ENCODE measurements at places on chromosomes 3 and 15.

DNA sequence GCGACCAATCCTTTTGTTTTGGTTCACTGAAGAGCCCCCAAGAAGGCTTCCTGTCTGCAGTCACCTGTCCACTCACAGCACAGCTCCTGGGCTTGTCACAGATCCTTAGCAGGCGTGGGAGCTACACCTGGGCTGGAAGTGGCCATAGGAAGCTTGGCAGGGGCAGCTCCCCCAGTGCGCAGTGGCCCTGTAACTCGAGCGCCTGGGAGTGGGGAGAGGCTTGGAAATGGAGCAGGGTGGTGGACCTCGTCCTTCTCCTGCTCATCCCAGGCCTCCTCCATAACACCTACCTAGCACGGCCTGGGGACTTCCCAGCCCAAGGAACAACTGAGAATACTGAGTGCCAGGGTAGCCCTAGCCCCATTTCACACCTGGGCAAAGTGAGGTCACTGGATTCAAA, 19.3 kb upstream of the TGM5 start:
- no peak for DNase-seq

DNA sequence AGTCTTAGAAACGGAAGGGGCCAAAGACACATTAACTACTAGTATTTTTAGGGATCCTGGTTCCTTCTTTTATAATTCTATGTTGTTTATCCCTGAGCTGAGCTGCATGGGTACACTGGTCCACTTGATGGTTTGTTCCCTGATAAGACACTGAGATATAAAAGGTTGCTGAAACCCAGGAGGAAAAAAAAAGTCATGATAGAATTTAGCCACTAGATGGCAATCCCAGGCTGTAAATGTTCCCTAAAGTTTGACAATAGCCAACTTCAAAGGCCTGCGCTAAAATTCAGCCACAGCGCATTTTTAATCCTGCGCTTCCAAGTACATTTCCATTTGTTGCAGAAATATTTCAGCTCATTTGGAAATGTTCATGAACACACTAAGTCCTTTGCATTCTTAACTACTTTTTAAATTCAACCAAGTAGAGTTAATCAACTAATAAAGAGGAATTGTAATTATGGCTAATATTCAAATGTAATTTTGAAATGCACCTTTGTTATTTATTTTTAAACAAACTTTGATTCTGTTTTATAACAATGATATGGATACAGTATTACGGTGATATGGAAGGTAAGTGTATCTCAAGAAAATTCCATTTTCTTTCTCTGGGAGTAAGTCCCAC, 249.3 kb upstream of the FEZF2 start:
- peak; percentile 18 for DNase-seq

DNA sequence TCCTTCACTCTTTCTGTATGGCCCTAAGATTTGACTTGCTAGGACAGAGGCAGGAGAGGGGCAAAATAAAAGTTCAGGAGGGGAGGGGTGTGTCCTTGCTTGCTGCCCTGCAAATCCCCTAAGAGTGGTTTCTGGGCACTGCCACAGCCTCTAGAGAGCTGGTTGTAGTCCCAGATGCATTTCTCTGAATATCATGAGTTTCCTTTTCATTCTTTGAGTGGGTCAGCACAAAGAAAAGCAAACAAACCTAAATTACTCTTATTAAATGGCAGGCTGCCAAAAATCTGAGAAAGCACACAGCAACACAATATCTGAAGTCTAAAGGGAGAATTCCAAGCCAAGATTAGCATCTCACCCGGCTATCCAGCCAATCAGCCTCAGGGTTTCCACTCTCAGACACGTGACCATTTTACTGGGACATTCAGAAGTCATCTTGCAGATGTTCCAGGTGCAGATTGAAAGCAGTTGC, 919.3 kb downstream of the TUSC7 start:
- no peak for DNase-seq

- DNase-seq: peak; percentile 54
These were observed 120.1 kb upstream of the UBE2E1 start for GRCh38 chr3:23685541-23686258.

DNA sequence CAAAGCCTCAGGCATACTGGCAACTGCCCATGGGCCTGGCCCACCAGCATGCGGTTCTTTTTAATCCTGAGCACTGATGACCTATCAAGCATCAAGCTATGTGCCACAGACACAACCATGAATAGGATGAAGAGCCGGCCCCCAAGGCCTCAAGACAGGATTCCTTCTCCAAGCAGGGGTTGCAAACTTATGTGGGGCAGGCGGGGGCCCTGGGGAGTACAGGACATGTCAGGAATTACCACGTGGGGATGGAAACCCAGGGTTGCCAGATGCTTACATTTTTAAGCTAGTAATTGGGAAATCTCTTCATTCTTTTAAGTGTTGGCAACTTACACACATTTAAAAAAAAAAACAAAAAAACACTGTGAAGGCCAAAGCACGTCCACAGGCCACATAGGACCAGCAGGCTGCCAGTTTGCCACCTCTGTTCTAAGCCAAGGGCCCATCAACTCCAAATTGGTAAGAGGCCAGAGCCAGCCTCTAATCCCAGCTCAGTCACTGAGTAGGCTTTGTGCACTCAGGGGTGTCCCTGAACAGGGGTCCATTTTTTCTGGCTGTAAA, 32.8 kb downstream of the BDH1 start:
- no peak for DNase-seq

- DNase-seq: no peak
These were observed 74.8 kb downstream of the SCN5A start for GRCh38 chr3:38574411-38575278.

GRCh38 chr3:150547045-150547741, 606 bp downstream of the EIF2A start:
- no peak for DNase-seq

GRCh38 chr3:48118928-48119327, 69.3 kb downstream of the CDC25A start:
- DNase-seq: no peak

DNA sequence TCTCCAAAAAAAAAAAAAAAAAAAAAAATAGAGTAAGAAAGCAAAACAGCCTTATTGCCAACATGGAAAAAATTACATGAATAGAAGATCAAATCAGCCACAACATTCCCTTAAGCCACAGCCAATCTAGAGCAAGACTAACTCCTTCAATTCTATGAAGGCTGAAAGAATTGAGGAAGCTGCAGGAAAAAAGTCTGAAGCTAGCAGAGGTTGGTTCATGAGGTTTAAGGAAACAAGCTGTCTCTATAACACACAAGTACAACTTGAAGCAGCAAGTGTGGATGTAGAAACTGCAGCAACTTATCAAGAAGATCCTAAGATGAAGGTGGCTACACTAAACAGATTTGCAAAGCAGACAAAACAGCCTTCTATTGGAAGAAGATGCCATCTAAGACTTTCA, 9.3 kb downstream of the PARL start:
- DNase-seq: no peak

GRCh38 chr3:184572633-184573270, 11.2 kb downstream of the EPHB3 start:
- no peak for DNase-seq

DNA sequence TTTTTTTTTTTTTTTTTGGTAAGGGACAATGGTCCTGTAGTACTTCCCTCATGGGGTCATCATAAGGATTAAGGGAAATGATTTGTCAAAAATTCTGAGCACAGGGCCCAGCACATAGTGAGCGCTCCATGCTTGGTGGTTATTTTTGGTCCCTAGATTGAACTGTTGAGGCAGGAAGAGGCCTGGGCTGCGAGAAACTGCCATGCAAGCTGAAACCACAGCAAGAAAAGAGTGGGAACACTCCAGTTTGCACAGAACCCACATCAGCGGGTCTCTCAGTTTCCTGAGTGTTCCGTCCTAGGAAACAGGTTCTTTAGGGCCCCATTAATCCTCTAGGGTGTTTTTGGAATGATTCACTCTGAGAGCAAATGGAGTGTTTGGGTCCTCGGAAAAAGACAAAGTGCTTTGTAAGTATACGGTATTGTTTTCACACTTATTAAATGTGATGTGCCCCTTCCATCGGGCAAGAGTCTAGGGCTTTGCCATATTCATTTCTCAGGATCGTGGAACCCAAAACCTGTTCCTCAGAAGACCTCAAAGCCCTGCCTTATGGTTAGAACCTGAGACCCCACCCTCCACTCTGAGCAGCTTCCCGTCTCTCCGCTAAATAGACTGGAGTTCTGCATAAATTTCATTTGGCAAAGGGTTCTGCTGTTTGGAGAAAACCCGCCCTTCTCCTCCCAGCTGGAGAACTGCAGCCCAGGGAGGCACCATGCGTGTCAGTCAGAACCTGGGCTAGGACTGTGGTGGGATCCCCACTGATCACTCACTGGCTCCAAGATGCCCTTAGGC, 60.4 kb downstream of the SPSB4 start:
- no peak for DNase-seq

GRCh38 chr3:96347289-96347688, 467.1 kb upstream of the EPHA6 start:
- DNase-seq: no peak

DNA sequence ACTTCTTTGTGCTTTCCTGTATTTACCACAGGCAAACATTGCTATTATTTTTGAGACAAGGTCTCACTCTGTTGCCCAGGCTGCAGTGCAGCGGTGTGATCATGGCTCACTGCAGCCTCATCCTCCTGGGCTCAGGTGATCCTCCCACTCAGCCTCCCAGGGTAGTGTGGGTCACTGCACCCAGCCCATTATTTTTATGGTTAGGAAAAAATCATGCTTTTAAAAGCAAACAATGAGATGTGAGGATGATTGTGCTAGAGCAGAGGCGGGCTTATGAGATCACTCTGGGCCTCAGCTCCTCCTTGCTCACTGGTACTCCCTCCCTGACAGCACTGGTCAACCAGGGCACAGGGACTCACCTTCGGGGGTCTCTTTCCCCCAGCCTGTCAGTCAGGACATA, 2.2 kb downstream of the MAN2C1 start:
- DNase-seq: no peak

- DNase-seq: no peak
These were observed 63.2 kb upstream of the MNS1 start for GRCh38 chr15:56528136-56528535.

GRCh38 chr3:186529201-186529999, 14.8 kb downstream of the CRYGS start:
- no peak for DNase-seq

- no peak for DNase-seq
These were observed 64.3 kb downstream of the NSUN3 start for GRCh38 chr3:94127115-94127514.

GRCh38 chr3:188574885-188575284, 420.9 kb downstream of the LPP start:
- no peak for DNase-seq

- DNase-seq: no peak
These were observed 38.0 kb upstream of the ATP11B start for GRCh38 chr3:182755308-182755707.

DNA sequence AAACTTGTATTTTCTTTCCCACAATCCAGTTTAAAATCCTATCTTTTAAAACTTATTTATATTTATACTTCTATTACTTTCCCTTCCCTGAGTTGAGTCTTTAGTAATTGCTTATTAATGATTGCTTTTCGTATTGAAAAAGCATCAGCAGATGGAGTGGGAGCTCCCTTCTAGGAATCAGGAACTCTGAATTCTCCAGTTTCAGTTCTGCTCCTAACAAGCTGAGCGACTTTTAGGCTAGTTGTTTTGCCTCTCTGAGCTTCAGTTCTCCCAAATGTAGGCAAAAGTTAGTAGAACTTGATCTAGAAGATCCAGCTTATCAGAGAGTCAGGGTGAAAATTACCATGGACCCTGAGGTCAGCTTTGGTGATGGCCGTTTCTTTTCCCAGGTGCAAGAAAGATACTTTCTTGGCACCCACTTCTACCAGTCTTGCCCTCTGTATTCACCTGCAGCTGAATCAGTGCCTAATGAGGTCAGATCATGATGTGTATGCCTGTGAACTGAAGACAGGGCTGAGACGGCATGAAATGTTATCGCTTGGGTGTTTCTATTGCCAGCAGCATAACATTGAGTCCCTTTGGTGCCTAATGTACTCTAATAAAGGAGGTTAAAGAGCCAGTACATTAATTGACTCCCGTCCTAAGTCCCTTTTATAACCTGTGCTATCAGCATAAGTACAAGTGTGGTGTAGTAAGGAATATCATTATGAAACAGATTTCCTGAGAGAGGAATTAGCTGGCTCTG, 194.5 kb upstream of the TBC1D5 start:
- DNase-seq: no peak

DNA sequence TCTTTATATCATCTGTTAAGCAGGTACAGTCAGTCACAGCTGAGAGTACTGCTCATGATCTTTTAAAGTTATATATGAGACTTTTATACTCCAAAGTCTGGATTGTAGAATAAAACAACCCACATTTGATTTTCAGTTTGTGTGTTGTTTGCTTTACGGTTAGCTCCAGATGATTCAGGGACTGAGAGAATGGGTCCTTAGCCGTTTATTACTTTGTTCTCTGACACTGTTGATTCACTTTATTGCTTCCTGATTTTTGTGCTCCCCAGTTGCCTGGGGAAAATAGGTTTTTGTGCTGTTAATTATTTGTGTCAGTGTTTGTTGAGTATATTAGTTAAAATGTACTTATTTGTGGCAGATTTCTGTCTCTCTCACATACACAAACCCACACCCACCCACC, 8.6 kb upstream of the EBLN2 start:
- no peak for DNase-seq

DNA sequence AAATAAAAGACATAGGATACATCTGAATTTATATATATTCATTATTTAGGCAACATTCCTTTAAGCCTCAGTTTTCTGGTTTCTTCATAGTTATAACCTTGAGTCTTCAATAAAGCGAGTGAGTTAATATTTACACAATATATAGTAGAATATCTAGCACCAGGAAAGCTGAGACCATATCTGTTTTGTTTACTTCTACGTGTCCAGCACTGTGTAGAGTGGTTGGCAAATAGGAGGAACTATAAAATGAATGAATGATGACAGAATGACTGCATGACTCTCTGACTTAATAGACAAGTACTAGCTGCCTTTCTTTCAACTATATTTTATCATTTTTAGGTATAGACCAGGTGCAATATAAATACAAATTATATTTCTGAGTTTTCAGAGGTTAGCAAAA, 197.8 kb upstream of the RBMS3 start:
- DNase-seq: no peak

- DNase-seq: no peak
These were observed 290.5 kb downstream of the NAALADL2 start for GRCh38 chr3:175149675-175150074.

- no peak for DNase-seq
These were observed 166.0 kb downstream of the NTRK3 start for GRCh38 chr15:88090481-88091011.

GRCh38 chr3:18036450-18036815, 294.0 kb upstream of the TBC1D5 start:
- no peak for DNase-seq

GRCh38 chr3:156819842-156820691, 6.1 kb upstream of the LEKR1 start:
- no peak for DNase-seq

GRCh38 chr15:68335655-68336054, 58.1 kb downstream of the FEM1B start:
- DNase-seq: no peak
